ENCODE measurements at places on chromosomes 1 and 21.

GRCh38 chr1:114333690-114334089 lies 177.3 kb downstream of the TRIM33 start:
- no peak for DNase-seq

DNA sequence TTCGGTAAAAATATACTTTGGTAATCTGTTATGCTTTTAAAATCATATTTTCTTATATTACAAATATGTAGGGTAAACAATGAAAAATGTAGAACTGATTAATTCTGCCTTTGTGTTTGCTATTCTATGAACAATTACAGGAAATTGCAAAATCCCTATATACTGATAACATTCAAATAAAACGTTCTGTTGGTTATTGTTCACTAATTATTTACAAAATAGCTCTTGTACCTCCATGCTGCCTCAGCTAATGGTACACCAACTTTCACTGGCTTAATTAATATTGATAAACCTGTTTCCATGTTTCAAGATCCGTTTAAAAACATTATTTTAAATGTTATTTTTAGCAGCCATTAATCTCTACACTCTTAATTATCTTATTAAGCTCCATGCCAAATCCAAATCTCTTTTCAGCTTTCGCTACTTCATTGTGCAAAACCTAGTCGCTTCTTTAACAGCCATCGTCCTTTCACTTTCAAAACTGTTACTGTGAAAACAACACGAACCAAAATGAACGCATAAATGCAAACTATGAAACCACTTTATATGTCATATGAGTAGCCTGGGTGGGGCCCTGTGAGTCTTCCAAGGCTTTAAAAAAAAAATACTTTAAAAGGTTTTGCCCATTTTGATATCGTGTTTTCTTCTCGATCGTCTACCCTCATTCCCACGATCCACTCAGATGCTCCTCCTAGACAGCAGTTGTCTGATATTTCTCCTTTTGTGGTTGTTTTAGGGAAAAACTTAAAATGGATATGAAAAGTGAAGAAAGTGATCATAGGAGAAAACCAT lies 807.1 kb downstream of the USP25 start:
- DNase-seq, result no peak

DNA sequence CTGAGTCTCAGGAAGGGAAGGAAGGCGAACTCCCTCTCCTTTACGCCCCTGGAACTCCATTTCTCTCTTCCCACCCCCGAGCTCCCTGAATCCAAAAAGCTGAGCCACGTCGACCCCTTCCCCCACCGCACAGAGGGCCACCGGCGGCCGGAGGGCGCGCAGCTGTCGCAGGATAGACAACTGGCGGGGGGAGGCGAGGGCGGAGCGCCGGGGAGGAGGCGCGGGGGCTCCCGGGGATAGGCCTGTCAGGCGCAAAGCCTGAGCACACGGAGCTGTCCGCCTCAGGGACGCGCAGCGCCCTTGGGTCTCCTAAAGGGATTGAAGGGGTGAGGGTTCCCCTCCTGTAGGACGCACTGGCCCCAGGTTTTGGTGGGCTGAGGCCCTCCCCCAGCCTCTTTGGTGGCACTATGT lies 752 bp upstream of the ACTA1 start:
- no peak for DNase-seq

GRCh38 chr21:35475009-35475408 lies 425.9 kb upstream of the RUNX1 start:
- DNase-seq, result no peak

- no peak for DNase-seq
Observed at GRCh38 chr1:98921817-98922216, 82.8 kb downstream of the PLPPR5 start.

- no peak for DNase-seq
Observed at GRCh38 chr1:20903437-20903836, 116.3 kb upstream of the HP1BP3 start.

DNA sequence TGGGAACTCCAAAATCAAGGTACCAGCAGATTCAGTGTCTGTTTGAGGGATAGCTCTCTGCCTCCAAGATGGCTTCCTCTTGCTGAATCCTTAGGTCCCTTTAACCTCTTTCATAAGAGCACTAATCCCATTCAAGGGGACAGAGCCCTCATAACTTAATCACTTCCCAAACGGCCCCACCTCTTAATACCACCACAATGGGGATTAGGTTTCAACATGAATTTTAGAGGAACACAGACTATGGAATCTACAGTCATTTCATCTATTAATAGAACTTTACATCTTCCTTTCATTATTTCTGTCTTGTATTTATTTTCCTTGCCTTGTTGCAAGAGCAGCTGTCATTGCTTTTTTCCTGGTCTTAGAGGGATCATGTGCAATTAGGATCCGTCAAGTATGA lies 30.3 kb downstream of the HOOK1 start:
- DNase-seq, result no peak

DNA sequence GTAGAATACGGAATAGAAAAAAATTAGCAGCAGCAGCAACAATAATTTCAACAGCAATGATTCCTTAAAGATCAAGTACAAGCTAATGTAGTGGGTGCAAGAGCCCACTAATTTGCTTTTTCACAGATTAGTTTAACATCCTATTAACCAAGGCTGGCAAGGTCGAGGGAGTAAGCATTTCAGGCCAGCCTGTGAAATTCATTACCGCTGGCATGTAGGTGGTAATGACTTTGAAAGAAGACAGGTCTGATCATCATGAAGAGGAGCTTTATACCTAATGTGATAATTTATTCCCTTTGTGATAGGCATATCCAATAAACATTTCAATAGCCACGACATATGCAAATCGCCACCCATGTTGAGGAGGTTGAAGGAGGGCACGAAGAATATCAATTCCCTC lies 11.2 kb upstream of the PRDM15 start:
- no peak for DNase-seq

GRCh38 chr1:36691374-36691773 lies 208.7 kb upstream of the CSF3R start:
- no peak for DNase-seq

GRCh38 chr1:180231506-180231921 lies 1.4 kb downstream of the LHX4 start:
- no peak for DNase-seq
